ENCODE measurements at places on chromosomes 12 and 14. TPM values are rescaled to one million over a fixed set of nuclear protein-coding genes. Genes with fewer than 3 reads are reported as not detected.

CLEC4D gene
- not detected for total RNA-seq

NRIP2 gene
- total RNA-seq, result not detected

NEUROD4 gene
- not detected for total RNA-seq

SLC38A4 gene
- 0.22 TPM for total RNA-seq

PTPRB gene
- 0.69 TPM for total RNA-seq

UBE3B gene
- 12.8 TPM for total RNA-seq

LRRC74A gene
- not detected for total RNA-seq

CAPS2 gene
- 0.97 TPM for total RNA-seq

CPNE6 gene
- total RNA-seq, result not detected

HOXC9 gene
- total RNA-seq, result 11.0 TPM

ITGB7 gene
- 0.58 TPM for total RNA-seq

CINP gene
- total RNA-seq, result 62.6 TPM

SDSL gene
- 28.3 TPM for total RNA-seq

PPHLN1 gene
- 58.5 TPM for total RNA-seq

MIP gene
- total RNA-seq, result not detected

DPF3 gene
- 0.13 TPM for total RNA-seq

AHNAK2 gene
- 278 TPM for total RNA-seq

FSCB gene
- total RNA-seq, result not detected

NPFF gene
- total RNA-seq, result not detected

DGLUCY gene
- total RNA-seq, result 19.5 TPM

DYNLL1 gene
- total RNA-seq, result 585 TPM

NTN4 gene
- total RNA-seq, result 36.5 TPM

LGR5 gene
- not detected for total RNA-seq

NCOR2 gene
- 177 TPM for total RNA-seq

MYL2 gene
- total RNA-seq, result 0.88 TPM

MGP gene
- total RNA-seq, result not detected

ZFYVE1 gene
- total RNA-seq, result 10.7 TPM

ACRBP gene
- not detected for total RNA-seq

PRH1 gene
- total RNA-seq, result 3.0 TPM

TMTC1 gene
- 0.03 TPM for total RNA-seq

PRICKLE1 gene
- total RNA-seq, result 0.64 TPM

TMEM30B gene
- total RNA-seq, result 0.30 TPM

ARMH4 gene
- total RNA-seq, result 0.46 TPM

LRIG3 gene
- 4.9 TPM for total RNA-seq

AP4S1 gene
- total RNA-seq, result 9.8 TPM

APOF gene
- not detected for total RNA-seq

All from A549 treated with Hydrocortisone at 1 μM for 4 hours (cell line).